ENCODE measurements at places on chromosomes 3 and 15.

- no peak for DNase-seq
Observed at GRCh38 chr15:93018574-93018973, 70.4 kb downstream of the RGMA start.

DNA sequence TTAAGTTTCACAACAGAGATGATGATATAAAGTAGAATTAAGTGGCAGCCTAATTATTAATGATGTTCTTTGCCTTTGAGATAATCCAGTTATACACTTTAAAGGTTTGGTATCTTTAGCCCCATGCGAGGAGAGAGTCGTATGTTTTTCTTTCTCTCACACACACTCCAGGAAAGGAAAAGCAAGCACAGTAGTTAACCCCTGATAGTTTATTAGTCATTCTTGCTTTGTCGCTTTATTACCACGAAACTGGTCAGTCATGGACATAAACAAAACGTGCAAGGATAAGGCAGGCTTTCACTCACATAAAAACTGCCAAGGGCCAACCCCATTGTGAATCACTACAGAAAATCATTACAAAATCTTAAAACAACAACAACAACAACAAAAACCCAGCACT is 866.9 kb downstream of the FHIT start:
- no peak for DNase-seq

DNA sequence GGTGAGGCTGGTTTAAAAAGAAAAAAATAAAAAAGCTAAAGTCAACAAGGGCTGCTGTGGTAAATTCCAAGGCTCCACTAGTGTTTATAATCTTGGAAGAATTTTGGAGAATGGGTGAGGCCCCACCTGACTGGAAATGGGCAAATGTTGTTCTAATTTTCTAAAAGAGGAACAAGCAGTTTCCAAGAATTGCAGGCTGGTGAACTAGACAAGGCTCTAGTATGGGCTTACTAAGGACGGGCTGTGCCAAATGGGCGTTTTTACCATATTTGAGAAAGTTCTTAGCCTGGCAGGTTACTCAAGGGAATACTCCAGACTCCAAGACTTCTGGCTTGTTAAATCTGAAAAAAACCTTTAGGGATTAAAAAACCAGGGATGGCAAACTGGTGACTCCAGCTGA is 67.0 kb upstream of the ABHD2 start:
- DNase-seq: no peak

- DNase-seq: no peak
Observed at GRCh38 chr3:121705541-121705940, 44.0 kb downstream of the GOLGB1 start.

- DNase-seq: no peak
Observed at GRCh38 chr3:42853056-42853455, 22.6 kb downstream of the CYP8B1 start.

GRCh38 chr15:73700041-73700842 is 16.1 kb downstream of the CD276 start:
- DNase-seq: peak; percentile 63

DNA sequence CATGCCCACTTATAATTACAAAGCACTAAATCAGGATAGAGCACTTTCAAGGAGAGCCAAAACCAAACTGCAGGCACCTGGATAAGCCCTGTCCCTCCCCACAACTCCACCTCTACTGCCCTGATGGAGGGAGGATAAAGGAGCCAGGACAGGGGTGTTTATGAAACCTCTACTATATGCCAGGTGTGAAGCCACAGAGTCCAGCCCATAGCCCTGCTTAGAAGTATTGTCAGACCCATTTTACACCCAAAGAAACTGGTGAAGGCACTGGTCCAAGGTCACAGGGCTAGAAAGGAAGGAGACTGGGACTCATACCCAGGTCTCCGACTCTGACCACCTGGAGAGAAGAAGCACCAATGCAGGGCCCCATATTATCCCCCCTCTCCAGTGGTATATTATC is 48.7 kb downstream of the SH3BP5 start:
- DNase-seq: no peak

GRCh38 chr15:77409259-77410156 is 10.4 kb downstream of the PEAK1 start:
- peak; percentile 26 for DNase-seq

Data from T-helper 2 cell treated with Interferon-gamma antibody and Interleukin-4, amounts not matched to agents 5 μg/mL and 100 μg/mL, for 36 hours (primary cell).